ENCODE measurements at places on chromosomes 11 and 22.

DNA sequence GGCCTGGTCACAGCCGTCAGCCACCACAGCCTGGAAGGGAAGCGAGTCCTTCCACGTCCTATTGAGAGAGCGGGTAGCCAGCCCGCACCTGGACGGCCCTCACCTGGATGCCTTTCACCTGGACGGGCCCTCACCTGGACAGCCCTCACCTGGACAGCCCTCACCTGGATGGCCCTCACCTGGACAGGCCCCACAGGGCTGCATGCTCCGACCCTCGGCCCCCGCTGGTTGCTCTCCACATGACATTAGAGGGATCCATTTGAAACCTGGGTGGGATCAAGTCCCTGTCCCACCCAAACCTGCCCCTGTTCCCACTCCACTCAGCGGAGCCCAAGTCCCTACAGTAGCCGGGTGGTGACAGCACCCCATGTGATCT, 3.7 kb downstream of the C1QTNF6 start:
- no peak for DNase-seq

GRCh38 chr22:42945027-42945426, 69.9 kb downstream of the PACSIN2 start:
- no peak for DNase-seq

- DNase-seq: no peak
Observed at GRCh38 chr11:10326012-10326964, 21.4 kb downstream of the ADM start.

GRCh38 chr11:94449437-94449836, 44.2 kb downstream of the MRE11 start:
- peak; percentile 18 for DNase-seq

- peak; percentile 70 for DNase-seq
Observed at GRCh38 chr22:29030618-29031226, 30.9 kb downstream of the C22orf31 start.

DNA sequence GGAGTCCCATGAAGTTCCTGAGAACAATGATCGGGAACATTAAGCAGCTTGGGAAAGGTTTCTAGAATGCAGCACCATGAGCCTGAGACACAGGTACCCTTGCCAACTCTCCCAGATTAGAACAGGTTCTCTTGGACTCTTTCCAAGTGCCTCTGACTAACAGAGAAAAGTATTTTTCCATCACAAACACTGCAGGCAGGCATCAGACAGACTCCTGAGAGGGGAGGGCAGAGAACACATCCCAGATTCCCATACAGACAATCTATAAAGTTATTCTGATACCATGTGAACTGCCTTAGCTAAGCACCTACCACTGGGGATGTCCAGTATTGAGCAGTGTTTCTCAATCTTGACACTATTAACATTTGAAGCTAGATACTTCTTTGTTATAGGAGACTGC, 27.3 kb downstream of the SERGEF start:
- DNase-seq: peak; percentile 4

DNA sequence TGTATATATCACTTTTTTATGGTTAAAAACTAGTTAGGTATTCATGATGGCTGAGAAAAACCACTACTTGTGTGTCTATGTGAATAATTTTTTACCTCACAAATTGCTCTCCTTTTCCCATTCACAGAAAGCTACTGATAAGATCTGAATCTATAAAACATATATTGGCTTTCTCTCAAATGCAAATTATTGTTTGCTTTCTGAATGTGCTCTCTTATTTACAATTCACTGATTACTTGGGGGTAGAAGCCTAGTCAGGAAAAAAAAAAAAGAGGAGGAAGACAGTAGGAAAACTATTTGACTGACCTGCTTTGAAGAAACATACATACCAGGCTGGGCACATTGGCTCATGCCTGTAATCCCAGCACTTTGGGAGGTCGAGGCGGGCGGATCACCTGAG, 20.5 kb downstream of the PGM2L1 start:
- no peak for DNase-seq

- DNase-seq: peak; percentile 65
Observed at GRCh38 chr11:73625696-73626318, 20.6 kb upstream of the PLEKHB1 start.

Data from fibroblast of skin of scalp (primary cell).